ENCODE measurements at places on chromosomes 6 and 20.

DNA sequence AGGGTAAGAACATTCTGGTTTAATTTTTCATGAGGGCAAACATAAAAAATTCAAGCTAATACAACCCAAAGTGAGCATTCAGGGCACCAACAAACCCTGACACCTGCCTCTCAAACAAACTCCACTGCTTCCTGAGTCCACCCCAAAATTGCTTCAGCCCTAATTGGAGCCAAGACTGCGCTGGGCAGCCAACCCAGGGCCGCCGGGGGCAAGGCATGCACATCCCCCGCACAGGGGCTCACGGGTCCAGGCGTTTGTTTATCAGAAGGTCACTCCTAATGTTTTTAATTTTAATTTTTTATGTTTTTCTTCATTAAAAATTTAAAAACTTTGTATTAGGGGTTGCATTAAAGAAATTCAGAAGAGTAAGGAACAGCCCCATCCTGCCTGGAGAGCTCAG is 459.1 kb upstream of the CDH4 start:
- no peak for DNase-seq

- DNase-seq = no peak
Observed at GRCh38 chr6:111980143-111980542, 73.8 kb upstream of the CCN6 start.

DNA sequence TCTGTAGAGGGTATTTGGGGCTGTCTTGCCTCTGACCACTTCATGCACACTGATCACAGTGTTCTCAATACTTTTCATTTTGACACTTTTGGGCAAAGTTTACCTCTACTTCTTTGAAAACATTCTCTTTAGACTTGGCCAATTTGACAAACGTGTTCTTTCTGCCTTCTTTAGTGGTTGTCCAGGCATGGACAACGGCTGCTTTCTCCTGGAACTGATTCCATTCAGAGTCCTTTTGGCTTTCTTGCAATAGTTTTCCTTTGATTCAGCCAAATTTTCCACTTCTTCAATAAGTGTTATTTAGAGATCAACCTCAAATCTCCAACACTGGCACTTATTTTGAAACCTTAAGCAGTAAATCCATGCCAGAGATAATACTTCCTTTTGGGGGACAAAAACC is 6.7 kb upstream of the CST9 start:
- no peak for DNase-seq

DNA sequence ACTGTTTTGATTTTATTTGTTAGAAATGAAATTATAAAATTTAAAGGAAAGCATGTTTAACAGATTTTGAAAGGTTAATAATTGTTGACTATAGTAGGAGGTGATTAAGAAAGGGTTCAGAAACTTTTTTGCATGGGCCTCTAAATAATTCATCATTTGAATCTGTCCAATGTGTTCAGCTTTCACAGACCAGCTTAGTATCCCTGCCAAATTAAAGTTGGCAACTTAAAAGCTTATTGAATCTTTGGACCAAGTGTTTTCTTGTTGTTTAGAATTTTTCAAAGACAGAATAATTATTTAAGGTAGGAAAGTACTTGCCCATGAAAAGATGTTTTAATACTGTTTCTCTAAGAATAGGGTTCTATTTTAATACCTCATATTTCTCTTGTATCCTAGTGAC is 466.0 kb downstream of the GJA1 start:
- no peak for DNase-seq

- DNase-seq = no peak
Observed at GRCh38 chr6:125882243-125882642, 74.3 kb upstream of the HINT3 start.
